ENCODE measurements at places on chromosomes 11 and 22.

- no peak for DNase-seq
These were observed 44.4 kb downstream of the GRM5 start for GRCh38 chr11:89021339-89021738.

DNA sequence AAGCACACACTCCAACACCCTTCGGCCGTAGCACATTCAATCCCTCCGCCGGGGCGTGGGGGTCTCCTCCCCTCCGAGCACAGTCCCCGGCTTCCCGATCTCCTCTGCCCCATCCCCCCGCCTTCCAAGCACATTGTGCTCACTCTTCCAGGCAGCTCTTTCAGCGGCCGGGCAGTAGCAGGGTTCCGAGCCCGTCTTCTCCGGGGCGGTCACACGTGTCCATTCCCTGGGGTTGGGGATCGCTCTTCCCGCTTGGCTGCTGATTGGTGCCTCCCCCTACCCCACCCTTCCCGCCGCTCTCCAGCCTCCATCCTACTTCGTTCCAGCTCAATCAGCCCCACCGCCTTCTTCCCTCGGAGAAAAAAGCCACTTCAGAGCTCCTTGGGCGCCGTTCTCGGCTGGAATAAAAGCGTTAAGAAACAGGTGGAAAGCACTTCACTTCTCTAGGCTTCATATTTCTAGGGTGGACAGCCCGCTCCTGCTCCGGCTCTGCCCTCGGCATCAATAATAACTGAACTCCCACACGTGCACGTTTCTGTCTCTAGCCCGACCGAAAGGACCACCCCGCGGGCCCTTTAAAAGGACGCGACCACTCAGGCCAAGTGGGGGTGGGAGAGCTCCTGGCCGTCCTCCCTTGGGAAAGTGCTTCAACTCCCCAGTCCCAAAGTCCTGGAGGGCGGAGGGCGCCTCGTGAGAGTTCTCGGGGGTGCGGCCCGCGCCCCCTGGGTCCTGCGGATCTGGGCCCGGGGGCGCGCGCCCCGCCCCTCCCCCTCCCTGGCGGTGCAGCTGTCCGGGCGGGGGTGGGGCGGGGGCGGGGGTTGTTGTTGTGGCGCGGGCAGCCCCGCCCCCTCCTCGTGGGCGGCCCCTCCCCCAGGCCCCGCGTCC lies 464 bp upstream of the CECR2 start:
- DNase-seq = no peak

DNA sequence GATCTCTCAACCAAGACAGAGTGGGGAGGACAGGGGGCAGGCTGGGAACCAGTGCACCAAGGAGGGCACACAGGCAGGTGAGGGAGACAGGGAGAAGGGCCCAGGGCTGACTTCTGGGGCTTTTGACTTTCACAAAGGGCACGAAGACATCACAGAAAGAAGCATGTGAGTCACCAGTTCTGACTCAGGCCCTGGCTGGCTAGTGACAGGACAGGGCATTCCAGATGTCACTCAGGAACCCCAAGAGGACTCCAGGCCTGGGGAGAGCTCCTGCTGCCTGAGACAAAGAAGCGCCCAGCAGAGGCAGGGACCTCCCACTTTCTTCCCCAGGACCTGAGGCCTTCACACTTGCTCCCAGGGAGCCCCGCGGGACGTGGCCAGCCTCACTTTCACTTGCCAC lies 497.2 kb downstream of the BUD13 start:
- DNase-seq = no peak

- DNase-seq = no peak
These were observed 6.7 kb upstream of the SEPTIN5 start for GRCh38 chr22:19707347-19708290.

DNA sequence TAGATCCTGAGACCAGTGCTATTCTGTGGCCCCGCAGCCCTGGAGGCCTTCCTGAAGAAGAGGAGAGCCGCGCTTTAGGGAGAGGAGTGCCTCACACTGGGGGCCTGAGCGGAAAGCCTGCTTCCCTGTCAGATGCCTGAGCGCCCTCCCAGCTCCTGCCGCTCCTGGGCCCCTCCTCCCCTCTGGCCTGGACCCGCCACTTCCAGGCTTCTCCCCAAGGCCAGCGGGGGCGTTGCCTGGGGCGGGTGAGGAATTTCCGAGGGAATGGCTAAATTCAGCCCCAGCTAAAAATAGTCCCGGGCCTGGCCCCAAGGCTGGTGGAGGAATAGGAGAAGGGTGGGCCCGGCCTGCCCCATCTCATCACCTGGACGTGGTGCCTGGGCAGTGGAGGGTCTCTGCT lies 15.4 kb downstream of the ARHGEF17 start:
- no peak for DNase-seq

DNA sequence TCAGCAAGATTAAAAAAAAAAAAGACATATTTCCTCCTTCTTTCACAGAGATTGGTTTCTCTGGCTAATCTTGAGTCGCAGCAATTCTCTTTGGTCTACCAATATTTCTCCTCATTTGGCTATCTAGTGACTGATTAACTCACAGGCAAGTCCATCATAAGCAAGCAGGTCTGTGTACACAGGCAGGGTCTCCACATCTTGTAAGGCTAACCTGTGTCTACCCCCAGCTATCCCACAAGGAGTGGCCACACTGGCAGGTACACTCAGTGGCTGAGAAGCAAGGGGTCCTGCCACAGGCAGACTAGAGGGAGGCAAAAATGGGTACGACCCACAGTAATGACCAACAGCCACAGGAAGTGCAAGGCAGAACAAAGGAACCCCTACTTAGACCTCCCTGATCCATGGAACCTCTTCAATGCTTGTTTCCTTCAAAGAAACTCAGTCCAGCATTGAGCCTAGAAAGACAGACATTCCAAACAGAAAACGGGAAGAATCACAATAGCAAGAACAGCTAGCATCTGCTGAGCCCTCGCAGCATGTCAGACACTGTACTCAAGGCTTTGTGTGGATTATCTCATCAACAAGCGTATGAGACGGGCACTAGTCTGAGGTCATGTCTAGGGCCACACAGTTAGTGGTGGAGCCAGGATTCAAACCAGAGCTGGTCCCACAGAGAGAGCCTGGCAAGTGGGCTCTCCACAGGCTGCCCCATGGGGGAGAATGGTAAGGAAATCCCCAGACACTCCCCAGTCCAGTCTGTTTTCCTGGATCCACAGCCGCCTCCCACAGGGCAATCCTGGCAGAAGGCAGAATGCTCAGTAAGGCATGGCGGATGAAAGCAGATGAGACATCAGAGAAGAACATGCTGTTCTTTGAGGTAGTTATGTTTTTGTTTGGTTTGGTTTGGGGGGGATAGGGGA lies 34.3 kb downstream of the PLEKHA7 start:
- DNase-seq = no peak

DNA sequence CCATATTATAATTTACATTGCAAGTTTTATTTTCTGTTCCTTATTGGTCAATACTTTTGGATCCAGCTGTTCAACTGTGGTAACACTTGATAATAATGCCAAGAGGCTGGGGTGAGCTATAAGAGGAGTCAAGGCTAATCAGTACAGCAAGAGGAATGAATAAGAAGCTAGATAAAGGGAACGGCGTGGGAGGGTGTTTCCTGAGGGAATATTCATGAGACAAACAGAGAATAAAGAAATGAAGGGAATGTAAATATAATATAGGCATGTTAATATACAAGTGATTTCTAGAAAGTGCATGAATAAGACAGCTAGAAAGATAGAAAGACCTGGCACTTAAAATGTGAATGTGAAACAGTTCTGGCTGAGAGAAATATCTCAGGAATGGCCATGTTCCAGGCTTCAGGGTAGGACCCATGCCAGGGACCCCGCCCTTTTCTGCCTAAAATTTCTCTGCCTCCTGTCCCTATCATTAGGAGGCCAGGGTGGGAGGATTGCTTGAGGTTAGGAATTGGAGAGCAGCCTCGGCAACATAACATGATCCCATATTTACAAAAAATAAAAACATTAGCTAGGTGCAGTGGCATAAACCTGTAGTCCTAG lies 3.9 kb downstream of the OR51B4 start:
- no peak for DNase-seq

DNA sequence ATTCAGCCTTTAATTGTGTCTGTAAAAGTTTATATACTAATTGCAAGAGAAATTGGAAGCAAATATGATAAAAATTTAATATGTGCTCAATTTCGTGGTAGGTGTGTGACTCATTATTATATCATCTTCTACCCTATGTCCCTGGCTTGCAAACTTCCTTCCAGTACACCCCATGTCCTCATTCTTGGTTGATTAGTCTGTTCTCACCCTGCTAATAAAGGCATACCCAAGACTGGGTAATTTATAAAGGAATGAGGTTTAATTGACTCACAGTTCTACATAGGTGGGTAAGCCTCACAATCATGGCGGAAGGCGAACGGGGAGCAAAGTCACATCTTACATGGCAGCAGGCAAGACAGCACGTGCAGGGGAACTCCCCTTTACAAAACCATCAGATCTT lies 11.9 kb downstream of the MRGPRX3 start:
- no peak for DNase-seq

DNA sequence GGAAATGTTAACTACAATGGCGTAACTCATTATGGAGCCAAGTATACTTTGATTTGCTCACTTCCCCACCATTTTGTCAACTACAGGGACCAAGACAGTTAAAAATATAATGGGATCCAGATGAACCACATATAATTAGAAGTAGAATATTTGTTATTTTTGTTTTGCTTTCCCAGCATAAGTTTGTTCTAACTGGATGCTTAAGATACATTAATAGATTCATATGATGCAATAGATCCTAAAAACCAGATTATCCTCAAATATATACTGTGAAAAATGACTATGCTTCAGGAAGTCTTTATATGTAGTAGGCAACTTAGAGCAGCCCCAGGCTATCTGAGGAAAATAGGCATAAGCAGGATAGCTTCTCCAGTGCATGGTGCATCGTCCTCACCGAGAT lies 38.3 kb downstream of the SESN3 start:
- no peak for DNase-seq

- no peak for DNase-seq
These were observed 6.7 kb upstream of the PKP3 start for GRCh38 chr11:387193-387793.

- DNase-seq = no peak
These were observed 335.0 kb downstream of the C11orf87 start for GRCh38 chr11:109756951-109757350.

DNA sequence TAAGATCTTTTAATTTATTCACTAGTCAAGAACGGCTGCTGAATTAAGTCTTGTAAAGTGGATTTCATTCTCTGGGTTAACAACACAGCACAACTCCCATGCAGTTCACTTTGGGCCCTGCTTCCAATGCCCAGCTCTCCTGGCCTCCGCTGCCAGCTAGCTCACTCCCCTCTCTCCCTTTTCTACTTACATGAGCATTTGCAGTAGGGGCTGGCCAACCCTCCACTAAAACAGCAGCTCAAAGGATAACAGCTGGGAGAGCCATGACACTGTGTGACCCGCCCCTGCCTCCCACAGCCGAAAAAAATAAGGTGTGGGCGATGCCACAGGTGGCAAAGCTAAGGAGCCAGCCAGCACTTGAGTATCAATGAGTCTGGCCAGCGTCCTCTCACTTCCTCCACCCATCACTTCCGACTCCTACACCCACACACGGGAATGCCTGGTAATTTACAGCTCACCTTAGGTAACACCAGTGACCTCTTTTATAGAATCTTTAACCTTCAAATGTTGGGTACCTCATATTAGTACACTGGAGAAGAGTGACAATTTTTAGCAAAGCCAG lies 56.8 kb downstream of the DGCR2 start:
- no peak for DNase-seq

- no peak for DNase-seq
These were observed 2.2 kb downstream of the LRFN4 start for GRCh38 chr11:66858939-66859685.

DNA sequence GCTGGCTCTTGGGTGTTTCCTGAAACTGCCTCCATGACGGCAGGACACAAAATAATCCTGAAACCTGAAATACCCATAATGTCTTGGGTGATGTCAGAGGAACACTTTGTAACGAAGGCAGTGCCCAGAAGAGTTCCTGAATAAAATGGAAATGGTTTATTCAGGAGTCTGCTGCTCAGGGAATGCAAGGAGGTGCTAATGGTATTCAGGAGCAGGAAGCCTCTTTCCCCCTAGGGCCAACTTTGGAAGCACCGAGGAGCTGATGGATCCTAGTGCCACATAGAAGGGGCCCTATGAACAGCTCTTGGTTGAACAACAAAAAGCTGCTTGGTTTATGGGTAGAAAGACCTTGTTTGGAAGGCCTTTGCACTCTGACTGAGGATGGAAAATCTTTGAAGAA lies 15.5 kb downstream of the TREH start:
- DNase-seq = no peak

DNA sequence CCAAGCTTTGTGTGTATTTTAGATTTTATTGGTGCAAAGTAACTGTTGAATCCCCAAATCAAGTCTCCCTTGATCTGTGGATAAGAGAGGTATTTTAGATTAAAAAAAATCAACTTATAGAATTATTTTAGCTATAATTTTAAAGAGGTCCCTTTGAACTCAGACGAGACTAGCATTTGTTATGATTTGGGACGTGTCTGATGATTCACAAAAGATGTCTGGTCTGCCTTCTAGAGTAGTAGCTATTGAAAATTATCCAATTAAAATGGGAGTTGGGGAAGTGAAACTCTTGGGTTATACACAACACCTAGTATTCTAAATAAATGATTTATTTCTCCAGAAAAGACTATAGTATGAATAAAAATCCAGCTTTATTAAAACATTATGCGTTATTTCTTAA lies 227.9 kb upstream of the GRIA4 start:
- no peak for DNase-seq

DNA sequence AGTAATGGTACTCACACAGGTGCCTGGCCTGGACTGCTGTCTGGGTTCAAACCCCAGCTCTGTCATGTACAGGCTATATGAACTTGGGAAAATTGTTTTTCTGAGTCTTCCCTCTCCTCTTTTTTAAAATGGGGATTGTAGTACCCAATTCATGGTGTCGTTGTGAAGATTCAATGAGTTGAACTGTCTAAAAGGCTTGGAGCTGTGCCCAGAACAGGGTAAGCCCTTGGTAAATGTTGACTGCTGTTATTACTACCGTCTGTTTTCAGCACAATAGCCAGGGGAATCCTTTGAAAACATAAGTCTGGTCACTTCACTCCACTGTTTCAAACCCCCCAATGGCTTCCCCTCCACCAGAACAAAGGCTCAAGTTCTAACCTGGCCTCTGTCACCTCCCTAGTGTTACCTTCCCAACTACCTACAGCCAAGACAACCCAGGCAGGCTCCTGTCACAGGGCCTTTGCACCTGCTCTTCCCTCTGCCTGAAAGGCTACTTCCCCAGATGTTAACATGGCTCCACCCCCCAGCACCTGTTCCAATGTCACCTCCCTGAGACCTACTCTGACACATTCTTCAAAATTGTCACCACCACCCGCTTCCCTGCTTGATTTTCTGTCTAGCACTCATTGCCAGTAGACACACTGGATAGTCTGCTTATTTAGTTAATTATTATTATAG lies 152.8 kb downstream of the CHST1 start:
- no peak for DNase-seq

GRCh38 chr11:96050435-96051182 lies 126.7 kb upstream of the MTMR2 start:
- DNase-seq = no peak

- no peak for DNase-seq
These were observed 150.7 kb upstream of the CCDC90B start for GRCh38 chr11:83436855-83437254.

Data from T-helper 2 cell (primary cell).